ENCODE measurements at places on chromosomes 2 and 18. TPM values are rescaled to one million over a fixed set of nuclear protein-coding genes. Genes with fewer than 3 reads are reported as not detected.

Gene TMEM18
- total RNA-seq = 28.3 TPM

Gene M1AP
- total RNA-seq = 0.47 TPM

Gene SPATA3
- total RNA-seq = not detected

Gene CACNB4
- 15.1 TPM for total RNA-seq

Gene MYCN
- 25.7 TPM for total RNA-seq

Gene SLC30A3
- total RNA-seq = 2.2 TPM

Gene TRIM54
- total RNA-seq = 10.4 TPM

Gene CDCA7
- 12.0 TPM for total RNA-seq

Gene RBFA
- 44.6 TPM for total RNA-seq

Gene CNOT11
- 22.5 TPM for total RNA-seq

Gene MYO7B
- 21.7 TPM for total RNA-seq

Gene BUB1
- total RNA-seq = 20.3 TPM

Gene ITGA6
- total RNA-seq = 121 TPM

Gene SLC40A1
- 104 TPM for total RNA-seq

Gene PREPL
- total RNA-seq = 73.5 TPM

Gene UPP2
- total RNA-seq = 2.4 TPM

All from metanephros (tissue), 2 donors.